Stomach (tissue), 19 donors: ENCODE measurements at places on chromosomes 3 and 15. TPM values are rescaled to one million over a fixed set of nuclear protein-coding genes. Genes with fewer than 3 reads are reported as not detected.

Gene NR2C2
- polyA plus RNA-seq = 5.0 TPM

Gene EEF1AKMT4
- 4.4 TPM for polyA plus RNA-seq

Gene RETNLB
- polyA plus RNA-seq = not detected

Gene EAF1
- polyA plus RNA-seq = 8.1 TPM

Gene DHX30
- polyA plus RNA-seq = 26.2 TPM

Gene TLR9
- polyA plus RNA-seq = not detected

Gene ADGRG7
- polyA plus RNA-seq = not detected

Gene OR5K2
- not detected for polyA plus RNA-seq

Gene CPLX3
- not detected for polyA plus RNA-seq

Gene CASR
- 0.50 TPM for polyA plus RNA-seq

Gene B3GNT5
- polyA plus RNA-seq = 7.6 TPM

Gene LRRC31
- polyA plus RNA-seq = 4.0 TPM

Gene HIGD2B
- polyA plus RNA-seq = not detected

Gene NCK1
- 11.9 TPM for polyA plus RNA-seq

Gene PRSS50
- polyA plus RNA-seq = 0.10 TPM

Gene LMAN1L
- not detected for polyA plus RNA-seq

Gene ARIH1
- polyA plus RNA-seq = 16.1 TPM

Gene C2CD4A
- polyA plus RNA-seq = 2.6 TPM

Gene AP2M1
- 220 TPM for polyA plus RNA-seq

Gene UNC13C
- polyA plus RNA-seq = 0.03 TPM

Gene LSG1
- polyA plus RNA-seq = 7.2 TPM

Gene FGD5
- polyA plus RNA-seq = 2.7 TPM

Gene ZIC1
- polyA plus RNA-seq = 0.76 TPM

Gene ZKSCAN7
- 0.46 TPM for polyA plus RNA-seq

Gene DGKG
- 3.3 TPM for polyA plus RNA-seq

Gene ATP13A5
- not detected for polyA plus RNA-seq

Gene TRAT1
- polyA plus RNA-seq = 0.46 TPM

Gene SCAANT1
- polyA plus RNA-seq = not detected

Gene NDUFB5
- polyA plus RNA-seq = 104 TPM

Gene ZNF620
- 1.9 TPM for polyA plus RNA-seq

Gene FBXO45
- polyA plus RNA-seq = 4.6 TPM

Gene TRIM42
- not detected for polyA plus RNA-seq

Gene SPINK8
- polyA plus RNA-seq = not detected

Gene IMPG2
- polyA plus RNA-seq = not detected

Gene LDHAL6B
- polyA plus RNA-seq = not detected

Gene SERINC4
- polyA plus RNA-seq = 0.55 TPM

Gene REC114
- not detected for polyA plus RNA-seq

Gene MESP1
- 1.2 TPM for polyA plus RNA-seq

Gene PLSCR5
- not detected for polyA plus RNA-seq

Gene DPPA2
- not detected for polyA plus RNA-seq

Gene EHHADH
- 4.0 TPM for polyA plus RNA-seq

Gene NRROS
- 0.85 TPM for polyA plus RNA-seq

Gene UROC1
- not detected for polyA plus RNA-seq

Gene GUCA1C
- 2.6 TPM for polyA plus RNA-seq

Gene SLC22A14
- 0.08 TPM for polyA plus RNA-seq

Gene MAP6D1
- polyA plus RNA-seq = 1.0 TPM
